ENCODE measurements at places on chromosomes 11 and 22.

GRCh38 chr11:59918987-59919589, 19.1 kb upstream of the OOSP1 start:
- DNase-seq = peak; percentile 34

DNA sequence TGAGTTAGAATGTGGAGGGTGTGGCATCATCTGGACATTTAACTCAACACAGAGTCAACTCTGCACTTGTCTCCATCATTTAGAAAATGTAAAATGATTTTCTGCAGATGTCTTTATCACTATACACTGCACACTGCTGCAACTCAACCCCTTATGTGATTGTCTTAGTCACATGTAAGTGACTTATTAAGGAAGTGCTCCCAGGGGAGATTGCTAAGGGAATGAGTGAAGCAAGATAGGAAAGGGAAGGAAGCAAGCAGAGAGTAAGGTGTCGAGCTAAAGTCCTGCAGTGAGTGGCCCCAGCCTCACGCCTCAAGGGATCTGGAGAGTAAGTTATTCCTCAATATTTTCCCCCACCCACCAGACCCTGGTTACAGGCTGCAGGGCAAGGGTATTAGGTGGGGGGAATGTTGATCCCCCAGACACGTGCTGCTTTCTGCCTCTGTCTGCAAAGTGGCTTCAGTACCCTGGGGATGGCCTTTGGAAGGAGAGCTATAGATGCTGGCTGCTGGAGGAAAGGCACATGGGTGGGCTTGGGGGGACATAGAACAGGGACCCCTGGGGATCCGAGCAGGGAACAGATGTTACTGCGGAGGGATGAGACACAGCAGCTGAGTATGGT, 7.2 kb upstream of the CBX6 start:
- no peak for DNase-seq

- DNase-seq = no peak
These were observed 15.6 kb downstream of the TP53AIP1 start for GRCh38 chr11:128927108-128927461.

DNA sequence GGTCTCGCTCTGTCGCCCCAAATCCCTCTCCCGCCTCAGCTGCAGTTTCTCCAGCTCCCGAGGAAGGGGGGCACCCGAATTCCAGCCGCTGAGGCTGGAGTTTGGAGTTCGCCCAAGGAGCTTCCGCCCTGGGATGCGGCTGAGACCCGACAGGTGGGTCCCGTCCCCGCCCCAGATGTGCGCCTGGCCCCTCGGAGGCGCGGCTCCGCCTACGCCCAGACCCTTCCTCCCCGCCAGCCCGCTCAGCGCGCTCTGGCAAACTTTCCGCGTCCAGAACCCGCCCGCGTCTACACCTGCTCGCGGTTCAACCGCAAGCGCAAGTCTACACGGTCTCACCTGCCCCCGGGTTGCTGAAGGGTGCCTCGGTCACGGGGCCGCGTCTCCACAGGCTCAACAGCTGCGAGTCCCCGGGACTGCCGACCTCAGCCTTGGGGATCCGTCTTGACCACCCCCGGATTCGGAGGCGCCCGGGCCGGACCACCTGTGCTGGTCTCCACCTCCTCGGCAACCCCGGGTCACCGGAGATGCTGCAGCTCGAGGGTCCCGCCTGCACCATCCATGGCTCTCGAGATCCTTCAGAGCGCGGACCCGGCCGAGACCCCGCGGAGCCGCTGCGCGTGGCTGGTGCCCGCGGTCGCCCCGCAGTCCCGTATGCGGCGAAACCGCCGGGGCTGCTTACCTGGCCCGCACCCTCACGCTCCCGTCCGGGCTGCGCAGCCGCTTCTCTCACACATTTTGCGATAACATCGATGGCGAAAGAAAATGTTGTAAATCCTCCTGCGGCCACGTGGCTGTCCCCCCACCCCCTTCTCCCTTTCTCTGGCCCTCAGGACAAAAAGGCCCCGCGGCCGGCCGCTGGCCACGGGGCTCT, 63.6 kb downstream of the NFAM1 start:
- DNase-seq = no peak

- DNase-seq = no peak
These were observed 7.1 kb downstream of the TPCN2 start for GRCh38 chr11:69055598-69056516.

DNA sequence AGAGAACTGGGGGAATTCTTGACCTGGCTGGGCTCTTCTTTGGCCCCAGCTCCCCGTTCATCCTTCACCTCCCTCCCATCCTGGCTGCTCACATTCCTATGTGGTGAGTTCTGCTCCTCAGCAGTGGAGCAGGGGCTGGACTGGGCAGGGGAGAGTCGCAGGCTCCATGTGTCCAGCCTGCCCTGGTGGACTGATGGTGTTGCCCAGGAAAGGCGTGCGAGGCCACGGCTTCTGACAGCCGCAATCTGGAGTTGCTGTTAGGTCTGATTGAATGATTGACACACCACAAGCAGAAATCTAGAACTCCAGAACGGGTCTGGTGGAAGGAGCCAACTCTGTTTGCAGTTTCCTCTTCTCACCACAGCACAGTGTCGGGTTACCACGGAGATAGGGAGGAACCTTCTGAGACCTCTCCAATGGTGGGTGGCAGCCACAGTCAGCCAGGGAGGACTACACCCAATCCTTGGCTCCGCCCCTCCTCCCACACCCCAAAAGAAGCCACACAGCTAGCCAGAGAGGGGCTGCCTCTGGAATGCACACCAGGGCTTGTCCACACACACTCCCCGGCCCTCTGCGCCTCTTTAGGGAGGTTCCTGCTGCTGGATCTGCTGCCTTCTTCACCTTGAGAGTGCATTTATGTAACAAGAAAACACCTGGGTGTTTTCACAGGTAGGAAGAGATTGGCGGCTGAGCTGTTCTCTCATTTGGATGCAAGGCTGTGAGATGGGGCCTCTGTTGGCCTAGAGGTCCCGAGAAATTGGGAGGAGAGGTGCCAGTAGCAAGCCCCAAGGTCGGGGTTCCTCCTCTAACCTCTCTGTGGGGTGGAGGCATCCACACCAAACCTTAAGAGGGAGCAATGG, 56.4 kb upstream of the CD44 start:
- DNase-seq = peak; percentile 62

DNA sequence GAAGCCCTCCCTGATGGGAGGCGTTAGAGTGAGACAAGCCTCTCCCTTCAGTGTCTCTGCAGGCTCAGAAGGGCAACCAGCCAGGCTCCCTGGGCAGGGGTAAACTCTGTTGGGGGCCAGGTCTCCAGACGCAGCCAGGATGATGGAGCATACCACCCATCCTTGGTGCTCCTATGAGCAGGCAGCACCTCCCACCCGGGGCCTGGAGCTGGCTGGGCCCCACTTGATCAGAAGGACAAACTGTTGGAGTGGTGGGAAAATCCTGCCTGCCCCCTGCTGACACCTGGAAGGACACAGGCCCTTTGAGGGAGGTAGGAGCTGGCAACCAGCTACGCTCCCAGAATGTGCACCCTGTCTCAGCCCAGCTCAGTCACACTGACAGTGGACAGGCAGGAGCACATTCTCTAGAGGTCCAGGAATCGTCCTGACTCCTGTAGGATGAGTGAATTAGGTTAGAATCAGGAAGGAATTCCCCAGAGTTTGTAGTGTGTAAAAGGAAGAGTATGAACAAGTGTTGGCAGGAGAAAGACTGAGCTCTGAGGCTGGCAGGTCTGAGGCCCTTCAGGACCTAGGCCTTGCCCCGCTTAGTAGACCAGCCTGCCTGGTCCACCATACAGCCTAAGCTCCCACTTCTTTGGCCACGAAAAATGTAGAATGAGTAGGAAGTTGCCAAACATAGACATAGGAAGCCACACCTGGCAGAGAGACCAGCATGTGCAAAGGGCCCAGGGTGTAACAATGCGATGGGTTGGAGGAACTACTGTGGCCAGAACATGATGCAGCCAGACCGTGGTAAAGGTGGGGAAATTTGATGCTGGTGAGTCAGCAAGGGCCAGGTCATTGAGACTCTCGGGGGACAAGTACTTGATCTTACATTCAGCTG, 19.1 kb downstream of the ARHGEF17 start:
- DNase-seq = no peak

GRCh38 chr11:121374286-121374985, 77.7 kb upstream of the SORL1 start:
- DNase-seq = no peak

DNA sequence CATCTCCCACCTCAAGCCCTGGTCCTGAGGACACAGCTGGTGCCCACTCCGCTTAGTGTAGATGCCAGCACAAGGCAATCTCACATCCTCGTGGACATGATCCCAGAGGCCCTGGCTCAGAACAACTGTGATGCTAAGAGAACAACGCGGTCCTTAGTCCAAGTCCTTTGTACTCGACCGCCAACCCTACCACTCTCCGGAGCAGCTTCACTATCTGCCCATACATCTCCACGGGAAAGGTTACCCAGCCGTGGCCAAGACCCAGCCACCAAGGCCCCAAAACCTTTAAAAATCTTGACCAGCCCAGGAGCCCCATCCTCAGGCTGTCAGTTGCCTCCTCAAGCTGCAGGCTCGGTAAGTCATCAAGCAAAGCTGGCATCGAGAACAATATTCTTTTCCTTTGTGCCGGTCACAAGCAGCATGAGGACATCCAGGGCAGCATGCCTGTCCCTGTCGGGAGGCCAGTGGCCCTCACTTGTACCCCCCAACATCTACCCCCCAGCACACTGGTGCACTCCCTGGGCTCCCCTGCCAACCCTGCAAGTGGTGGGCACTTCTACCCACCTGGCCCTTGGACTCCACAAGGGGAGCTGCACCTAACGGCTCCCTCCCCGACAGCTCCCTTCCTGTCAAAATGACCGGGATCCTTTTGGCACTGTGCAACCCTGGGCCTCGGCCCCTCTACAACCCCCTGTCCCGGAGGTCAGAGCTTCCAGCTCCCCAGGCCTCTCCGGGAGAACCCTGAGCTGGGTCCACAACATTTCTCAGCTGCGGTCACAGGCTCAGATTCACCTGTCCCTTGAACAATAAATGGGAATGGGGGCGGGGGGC, 2.5 kb downstream of the OSBPL5 start:
- no peak for DNase-seq

DNA sequence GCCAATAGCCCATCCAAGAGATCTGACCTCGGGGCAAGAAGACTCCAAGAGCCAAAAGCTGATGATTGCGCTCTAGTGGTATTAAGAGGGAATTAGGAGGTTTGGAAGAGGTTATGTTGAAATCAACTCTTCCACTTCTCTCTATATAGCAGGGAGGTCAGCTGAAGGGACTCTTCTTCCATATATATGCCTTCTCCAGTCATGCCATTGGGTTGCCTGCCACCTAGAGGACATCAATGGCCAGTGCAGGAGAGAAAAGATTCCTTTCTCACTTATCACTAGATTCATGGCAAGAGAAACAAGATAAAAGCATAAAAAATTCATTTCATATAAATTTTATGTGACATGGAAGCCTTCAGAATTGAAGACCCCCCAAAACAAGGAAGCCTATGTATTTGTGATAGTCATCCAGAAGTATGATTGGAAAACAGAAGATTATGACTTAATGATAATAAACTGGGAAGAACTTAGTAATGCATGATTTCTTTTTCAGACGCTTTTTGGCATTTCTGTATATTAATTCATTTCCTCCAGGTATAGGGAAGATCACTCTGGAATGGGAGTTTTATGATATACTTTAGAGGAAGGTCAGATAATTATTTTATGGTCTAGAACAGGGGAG, 435.1 kb upstream of the DDI1 start:
- peak; percentile 47 for DNase-seq

DNA sequence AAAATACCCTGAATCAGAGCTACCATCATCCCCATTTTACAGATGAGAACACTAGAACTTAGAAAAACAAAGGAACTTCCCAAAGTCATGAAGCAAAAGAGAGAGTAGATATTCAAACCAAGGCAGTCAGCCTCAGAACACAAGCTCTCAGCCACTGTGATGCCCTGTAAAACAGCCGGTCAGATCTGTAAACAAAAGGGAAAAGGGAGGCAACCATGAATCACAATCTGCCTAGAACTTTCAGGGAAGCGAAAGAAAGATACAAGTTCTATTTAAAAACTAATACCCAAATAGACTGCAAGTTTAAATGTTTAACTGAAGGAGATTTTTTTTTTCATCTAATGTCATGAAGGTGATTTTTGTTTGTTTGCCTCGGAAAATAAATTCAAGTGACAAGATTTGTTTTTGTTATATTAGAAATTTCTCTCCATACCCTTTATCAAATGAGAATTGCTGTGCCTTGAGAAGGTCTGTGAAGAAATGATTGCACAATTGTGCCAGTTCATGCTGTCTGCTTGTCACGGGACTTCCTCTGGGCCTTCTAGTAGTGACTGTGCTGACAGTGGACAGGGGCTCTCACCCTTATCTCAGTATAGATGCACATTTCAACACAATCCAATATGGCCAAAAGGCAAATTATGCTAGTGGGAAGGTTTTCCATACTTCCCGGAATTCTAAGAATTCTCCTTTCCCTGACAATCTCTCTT, 11.7 kb downstream of the SAA1 start:
- no peak for DNase-seq

DNA sequence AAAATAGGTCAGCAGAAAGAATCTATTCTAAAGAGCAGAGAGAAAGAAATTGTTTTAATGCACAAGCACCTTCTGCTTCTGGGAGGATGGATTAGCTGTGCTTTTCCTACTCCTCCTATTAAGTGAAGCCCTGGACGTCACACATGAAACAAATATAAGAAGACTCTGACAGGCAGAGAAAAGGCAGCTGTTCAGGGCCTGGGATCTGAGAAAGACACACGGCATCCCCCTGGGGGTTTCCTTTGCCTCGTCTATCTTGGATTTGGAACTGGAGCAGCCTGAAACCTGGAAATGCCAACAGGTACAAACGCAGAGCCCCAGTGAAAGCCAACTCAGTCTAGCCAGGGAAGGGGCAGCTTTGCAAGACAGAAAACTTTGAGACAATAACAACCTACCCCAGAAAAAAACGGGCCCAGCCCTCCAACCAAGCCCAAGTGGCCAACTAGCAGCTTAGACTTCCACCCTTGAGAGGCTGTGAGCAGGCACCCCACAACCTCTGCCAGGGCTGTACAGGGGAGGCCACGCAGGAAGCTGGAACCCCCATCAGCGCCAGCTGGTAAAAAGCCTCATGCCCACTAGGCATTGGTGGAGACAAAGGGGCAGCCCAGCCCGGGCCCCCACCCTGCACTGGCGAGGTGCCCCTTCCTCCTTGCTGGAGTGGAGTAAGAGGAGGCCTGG, 7.3 kb downstream of the CERK start:
- DNase-seq = no peak

GRCh38 chr22:28146401-28147314, 227.6 kb upstream of the PITPNB start:
- DNase-seq = no peak

DNA sequence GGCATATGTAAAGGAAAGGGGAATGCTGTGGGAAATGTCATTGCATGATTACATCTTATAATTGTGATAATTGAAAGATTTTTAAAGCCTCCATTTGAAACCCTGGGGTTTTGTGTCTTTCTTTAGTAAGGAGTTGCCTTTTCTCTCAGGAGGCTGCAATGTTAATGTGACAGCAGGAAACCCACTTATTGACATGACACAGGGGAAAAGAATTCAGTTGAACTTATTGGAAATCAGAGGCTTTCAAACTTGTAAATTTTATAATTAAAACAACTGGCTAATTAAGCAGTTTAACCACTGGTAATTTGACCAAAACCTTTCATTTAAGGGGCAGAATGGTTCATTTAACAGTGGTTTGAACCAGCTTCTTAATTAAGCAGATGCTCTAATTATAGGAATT, 31.2 kb downstream of the MRPL48 start:
- DNase-seq = no peak

GRCh38 chr11:18144243-18144642, 11.9 kb downstream of the MRGPRX3 start:
- no peak for DNase-seq

Measured in amniotic stem cell (primary cell).